ENCODE measurements at places on chromosomes 7 and 10. TPM values are rescaled to one million over a fixed set of nuclear protein-coding genes. Genes with fewer than 3 reads are reported as not detected.

FGFBP3 gene
- total RNA-seq = 21.7 TPM

KEL gene
- total RNA-seq = 2.5 TPM

CHAT gene
- 2.3 TPM for total RNA-seq

NFE2L3 gene
- 10.6 TPM for total RNA-seq

INSYN2A gene
- 22.6 TPM for total RNA-seq

All from diencephalon (tissue), 1 donor.